ENCODE measurements at places on chromosomes 5 and 9.

GRCh38 chr5:79536193-79536906, 22.4 kb upstream of the HOMER1 start:
- DNase-seq = no peak

DNA sequence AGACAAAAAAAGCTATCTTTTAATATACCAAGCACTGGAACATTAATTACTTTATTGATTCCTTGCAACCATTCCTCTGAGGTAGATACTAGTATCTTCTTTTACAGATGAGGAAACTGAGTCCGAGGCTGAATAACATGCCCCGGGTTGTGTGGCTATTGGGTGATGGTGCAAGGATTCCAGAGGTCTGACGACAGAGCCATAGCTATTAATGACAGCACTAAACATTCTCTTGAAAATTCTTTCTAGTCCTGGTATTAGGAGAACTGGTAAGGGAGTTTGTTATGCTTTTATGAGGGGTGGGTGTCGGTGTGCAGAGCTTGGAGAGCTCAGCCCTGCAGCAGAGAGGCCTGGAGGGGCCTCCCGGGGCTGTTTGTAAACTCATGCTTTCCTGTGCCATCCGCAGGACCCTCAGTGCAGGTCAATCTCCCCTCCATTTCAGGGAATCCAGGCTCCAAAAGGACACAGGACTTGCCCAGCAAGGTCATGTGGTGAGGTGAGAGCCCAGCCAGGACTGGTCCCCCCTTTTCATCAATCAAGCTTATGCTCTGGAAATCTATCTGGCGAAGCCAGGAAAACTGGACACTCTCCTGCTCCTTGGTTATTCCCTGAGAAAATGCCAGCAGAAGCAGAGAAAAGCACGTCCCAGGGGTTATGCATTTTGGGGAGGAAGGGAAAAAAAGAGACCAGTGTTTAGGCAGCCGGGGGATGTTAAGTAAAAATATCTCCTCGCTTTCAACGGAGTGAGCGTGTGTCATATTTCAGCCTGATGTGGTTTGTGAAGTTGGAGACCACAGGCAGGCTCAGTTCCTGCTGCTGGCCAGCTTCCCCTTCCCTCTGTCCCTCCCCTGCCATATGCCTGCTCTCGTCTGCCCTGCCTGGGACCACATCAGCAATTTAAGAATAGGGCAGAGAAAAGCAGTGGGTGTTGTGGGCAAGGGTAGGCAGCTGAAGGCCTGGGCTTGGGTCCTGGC, 3.7 kb downstream of the GSN start:
- DNase-seq = no peak

- DNase-seq = no peak
These were observed 11.4 kb downstream of the GCNT4 start for GRCh38 chr5:75040973-75041372.

DNA sequence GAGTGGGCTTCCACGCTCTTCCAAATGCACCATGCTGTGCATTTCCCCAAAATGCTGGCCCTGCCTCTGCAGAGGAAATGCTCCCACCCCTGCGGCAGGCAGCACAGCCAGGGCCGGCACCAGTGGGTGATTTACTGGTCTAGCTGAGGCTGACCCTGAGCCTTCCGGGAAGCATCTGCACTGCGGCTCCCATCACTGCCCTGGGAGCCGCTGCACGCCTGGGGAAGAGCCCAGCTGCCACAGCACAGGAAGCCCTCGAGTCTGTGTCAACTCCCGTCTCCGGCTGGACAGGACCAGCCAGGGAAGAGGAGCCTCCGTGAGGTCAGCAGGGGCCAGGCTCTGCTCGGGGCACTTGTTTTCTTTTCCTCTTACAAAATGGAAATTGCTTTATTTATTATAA, 25.1 kb upstream of the EEIG1 start:
- no peak for DNase-seq

DNA sequence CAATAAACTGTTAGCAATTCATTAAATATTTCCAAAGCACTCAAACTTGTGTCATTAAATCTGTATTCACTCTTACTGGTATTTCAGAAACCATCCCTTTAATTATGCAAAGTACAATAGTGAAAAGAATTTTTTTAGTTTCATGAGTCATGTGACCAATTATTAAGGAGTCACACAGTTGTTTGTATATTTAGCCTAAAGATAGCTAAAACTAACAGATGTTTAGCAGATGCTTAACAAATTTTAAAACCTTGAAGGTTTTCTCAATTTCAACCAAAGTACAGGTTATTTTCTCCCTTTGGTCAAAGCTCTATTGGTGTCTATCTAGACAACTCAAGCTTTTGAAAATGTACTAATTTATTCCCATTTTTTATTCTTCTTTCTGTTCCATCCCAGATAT, 44.1 kb downstream of the PJA2 start:
- no peak for DNase-seq

Measured in stimulated activated CD8-positive, alpha-beta memory T cell treated with anti-CD3 and anti-CD28 coated beads, Interleukin-4, amount 100 ng/mL, for 4 hours (primary cell).